ENCODE measurements at places on chromosomes 2 and 18.

GRCh38 chr2:122750808-122751207 lies 995.4 kb downstream of the TSN start:
- DNase-seq = no peak

- DNase-seq = no peak
These were observed 4.1 kb downstream of the MYO1B start for GRCh38 chr2:191249156-191249813.

- DNase-seq = no peak
These were observed 231.7 kb downstream of the ARL6IP6 start for GRCh38 chr2:152950126-152950525.

DNA sequence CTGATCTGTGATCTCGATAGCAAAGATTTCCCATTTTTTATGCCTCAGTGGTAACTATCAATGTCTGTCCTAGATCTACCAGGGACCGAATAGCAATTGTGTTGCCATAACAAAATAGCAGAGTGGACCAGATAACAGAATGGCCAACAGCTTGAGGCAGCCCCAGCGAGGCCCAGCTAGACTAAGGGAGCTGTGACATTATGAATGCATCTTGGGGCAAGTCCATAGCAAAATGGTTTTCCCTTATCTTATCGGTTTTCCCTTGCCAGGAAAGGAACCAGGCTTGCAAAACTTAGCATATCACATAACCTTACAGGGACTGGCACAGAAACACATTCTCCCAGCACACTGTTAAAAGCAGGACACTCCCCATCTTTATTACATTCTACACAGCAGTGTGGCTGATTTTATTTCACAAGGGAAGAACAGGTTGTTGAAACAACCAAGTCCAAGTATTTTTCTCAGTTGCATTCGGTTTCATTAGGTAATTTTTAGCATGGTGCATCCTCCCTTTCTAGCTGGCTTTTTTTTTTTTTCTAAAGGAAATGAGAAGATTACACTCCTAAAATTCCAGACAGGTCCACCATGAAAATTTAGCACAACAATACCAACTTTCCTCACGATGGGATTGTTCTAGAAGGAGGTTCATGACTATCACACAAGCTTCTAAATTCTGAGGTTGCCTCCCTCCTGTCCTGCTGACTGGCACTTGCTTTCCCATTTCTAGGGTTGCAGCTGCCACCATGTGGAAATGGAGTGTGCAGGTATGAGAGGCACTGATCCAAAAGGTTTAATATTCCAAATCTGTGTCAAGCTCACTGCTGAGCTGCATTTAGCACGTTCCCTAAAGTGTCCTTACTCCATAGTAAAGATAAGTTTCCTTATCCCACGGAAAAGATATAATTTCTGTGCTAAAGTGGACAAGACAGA lies 97.0 kb upstream of the SLC35G4 start:
- DNase-seq = no peak

GRCh38 chr18:69574401-69574800 lies 173.7 kb downstream of the DOK6 start:
- no peak for DNase-seq

All from CD4-positive, alpha-beta T cell treated with Interleukin-1 beta for 1 hour (primary cell).